Stimulated activated CD8-positive, alpha-beta memory T cell treated with anti-CD3 and anti-CD28 coated beads, Interleukin-7, amount 100 ng/mL, for 48 hours (primary cell): ENCODE measurements at places on chromosomes 12 and 14.
A peak's percentile ranks its signal among the peaks of the same experiment; 100 is the strongest.

DNA sequence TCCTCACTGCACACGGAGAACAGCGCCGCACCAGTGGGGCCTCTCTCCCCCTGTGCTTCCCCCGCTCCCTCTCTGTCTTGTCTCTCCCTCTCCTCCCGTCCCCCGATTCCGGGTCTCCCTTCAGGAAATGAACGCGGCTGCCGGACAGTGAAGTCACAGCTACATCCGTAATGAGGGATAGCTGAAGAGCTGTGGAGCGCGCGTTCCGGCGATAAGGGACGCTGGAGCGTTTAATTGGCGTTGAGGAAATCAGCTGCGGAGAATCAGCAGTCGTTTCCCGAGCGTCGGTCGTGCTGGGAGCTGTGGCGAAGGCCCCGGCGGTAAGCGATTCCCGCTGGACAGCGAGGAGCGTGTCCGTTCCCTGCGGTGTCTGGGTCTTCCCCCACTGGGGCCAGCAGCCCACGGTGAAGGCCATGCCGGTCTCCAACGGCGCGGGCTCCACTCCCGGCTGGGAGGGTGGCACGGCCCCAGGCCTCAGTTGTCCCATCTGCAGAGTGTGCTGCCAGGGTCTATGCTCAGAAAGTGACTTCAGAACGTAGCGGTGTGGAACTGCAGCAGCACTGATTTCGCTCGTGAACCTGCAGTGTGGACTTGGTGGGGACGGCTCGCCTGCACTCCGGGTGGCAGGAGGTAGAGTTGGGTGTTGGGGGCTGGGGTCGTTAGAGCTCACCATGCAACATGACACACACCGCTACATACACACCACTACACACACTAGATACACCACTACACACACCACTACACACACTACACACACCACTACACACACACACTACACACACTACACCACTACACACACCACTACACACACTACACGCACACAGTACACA lies 10.9 kb downstream of the NOC4L start:
- DNase-seq = no peak

DNA sequence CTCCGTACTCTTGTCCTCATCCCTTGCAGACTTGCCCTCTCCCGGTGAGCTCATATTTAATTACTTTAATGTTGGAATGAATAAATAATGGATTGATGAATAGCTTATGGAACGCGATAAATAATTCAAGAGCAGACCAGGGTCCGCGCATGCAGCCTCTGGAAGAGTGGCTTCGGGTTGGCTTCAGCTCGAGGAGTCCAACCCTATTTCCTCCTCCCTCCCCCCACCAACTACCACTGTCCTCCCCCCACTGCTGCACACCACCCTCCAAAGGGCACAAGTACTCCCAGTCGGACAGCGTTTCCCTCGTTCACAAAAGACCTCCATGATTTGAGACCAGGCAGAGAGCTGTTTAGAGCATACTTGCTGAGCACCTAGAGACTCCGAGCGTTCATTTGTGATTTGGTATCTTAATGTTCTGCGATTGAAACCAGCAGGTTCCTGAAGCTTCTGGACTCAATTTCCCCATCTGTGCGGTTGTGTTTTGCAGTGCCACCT lies 647 bp upstream of the SIX1 start:
- DNase-seq = no peak

- DNase-seq = peak; percentile 74
These were observed 3.7 kb upstream of the SETD1B start for GRCh38 chr12:121799842-121800693.

GRCh38 chr12:14567351-14568162 lies at the start of gene PLBD1:
Gene PLBD1 (minus strand): TSS chr12:14567883. CDS start chr12:14567696, 187 bp downstream.
- no peak for DNase-seq

GRCh38 chr12:58302487-58303011 lies 361.2 kb downstream of the ATP23 start:
- no peak for DNase-seq

DNA sequence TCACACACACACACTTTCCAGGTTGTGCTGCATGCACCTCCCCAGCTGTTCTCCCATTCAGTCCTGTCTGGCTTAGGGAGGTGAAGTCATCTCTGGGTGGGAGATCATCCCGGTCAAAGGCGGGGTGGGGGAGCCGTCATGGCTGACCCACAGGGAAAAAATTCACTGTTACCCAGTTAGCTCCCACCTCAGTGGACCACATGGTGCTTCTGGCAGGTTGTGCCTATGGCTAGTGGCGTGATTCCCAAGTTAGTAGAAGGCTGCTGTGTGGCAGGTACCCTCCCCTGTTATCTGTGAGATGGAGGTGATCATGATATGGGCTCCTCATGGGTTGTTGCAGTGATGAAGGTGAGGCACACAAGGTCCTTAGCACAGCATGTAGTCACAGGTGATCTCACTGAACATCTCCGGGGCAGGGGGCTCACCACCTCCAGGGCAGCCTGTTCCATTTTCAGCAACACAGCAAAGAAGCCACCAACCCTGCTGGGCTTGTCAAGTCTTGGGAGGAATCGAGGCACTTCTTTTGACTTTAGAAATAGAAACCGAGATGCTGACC lies 154.9 kb upstream of the CCND2 start:
- DNase-seq = peak; percentile 31

DNA sequence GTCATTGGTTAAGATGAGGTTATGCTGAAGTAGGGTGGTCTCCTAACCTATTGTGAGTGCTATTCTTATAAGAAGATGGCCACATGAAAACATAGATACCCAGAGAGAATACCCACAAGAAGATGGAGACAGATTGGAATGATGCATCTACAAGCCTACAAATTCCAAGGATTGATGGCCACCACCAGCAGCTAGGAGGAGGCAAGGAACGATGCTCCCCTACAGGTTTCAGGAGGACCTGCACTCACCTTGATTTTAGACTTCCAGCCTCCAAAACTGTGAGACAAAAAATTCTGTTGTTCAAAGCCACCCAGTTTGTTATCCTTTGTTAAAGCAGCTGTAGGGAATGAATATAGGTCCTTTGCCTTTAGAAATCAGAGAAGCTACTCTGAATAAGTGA lies 227.4 kb downstream of the NEDD1 start:
- DNase-seq = no peak

DNA sequence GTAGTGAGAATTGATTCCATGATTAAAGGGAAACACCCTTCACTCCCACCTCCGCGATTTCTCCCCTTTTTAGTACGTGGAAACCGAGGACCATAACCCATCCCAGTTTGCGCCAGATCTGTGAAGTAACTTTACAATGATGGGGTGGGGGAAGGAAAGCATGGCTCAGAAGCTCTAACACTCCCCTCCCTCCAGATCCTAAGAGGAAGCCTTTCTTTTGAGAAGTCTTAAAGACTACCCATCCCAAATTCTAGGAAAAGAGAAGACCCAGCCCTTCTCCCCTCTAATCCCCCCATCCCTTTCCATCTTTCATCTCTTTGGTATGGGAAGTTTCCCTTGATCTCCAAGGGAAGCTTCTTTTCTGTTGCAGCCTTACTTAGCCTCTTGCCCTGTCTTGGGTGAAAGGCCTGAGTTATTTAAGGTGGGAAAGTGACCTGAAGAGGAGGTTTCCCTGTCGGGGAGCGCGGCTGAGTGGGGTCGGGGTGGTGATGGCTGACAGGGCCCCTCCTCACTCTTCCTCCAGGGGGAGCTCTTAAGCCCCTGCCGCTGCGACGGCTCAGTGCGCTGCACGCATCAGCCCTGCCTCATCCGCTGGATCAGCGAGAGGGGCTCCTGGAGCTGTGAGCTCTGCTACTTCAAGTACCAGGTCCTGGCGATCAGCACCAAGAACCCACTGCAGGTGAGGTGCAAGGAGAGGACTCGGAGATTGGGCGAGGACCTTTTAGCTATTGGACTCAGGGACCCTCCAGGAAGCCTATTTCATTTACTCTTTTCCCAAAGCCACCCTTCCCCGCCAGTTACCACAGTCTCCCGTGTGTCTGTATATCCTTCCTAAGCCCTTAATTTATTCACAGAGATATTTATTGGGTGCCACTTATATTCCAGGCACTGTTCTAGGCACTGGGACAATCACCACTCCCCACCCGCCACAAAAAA lies 1.8 kb downstream of the MARCHF9 start:
- DNase-seq = peak; percentile 63

GRCh38 chr12:49323524-49324097 lies 556 bp downstream of the TROAP start:
- no peak for DNase-seq

DNA sequence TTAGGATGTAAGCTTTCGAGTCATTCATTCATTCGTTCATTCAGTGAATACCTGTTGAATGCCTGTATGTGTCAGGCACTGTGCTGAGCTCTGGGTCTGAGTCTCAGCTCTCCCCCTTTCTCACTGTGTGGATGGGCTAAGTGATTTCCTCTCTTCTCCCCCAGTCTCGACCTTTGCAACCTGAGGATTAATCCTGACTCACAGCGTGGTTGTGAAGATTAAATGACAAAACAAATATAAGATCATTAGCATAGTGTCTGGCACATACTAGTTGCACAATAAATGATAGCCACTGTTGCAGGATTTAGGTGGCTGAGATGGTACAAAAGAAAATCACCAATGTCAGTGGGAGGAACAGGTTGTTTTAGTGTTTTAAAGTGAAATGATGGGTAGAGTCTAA lies 136.7 kb downstream of the GPR135 start:
- DNase-seq = no peak

DNA sequence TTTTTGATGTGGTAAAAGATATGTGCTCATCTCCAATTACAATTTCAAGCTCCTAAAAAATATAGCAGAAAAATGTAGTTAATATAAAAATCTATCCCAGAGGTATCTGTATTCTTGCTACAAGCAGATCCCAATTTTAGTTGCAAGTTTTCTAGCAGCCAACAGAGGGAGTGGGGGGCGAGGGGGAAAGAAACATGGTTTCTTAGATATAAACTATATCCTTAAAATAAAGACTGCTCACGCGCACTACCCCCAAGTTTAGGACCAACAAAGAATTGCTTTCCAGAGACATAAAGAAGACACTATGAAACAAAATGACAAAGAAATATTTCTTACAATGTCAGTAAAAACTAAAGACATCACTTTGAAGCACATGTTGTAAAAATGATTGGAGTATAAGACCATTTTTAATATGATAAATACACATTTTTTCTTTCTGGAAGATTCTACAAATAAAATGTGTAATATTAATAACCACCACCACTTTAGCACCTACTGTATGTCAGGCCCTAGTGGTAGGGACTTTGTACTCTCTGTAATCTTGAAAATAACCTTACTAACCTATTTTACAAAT lies 5.4 kb downstream of the MAGOHB start:
- DNase-seq = no peak

GRCh38 chr14:41548666-41549065 lies 58.0 kb upstream of the LRFN5 start:
- no peak for DNase-seq

- DNase-seq = no peak
These were observed 32.8 kb downstream of the GTF2A1 start for GRCh38 chr14:81187832-81188522.

DNA sequence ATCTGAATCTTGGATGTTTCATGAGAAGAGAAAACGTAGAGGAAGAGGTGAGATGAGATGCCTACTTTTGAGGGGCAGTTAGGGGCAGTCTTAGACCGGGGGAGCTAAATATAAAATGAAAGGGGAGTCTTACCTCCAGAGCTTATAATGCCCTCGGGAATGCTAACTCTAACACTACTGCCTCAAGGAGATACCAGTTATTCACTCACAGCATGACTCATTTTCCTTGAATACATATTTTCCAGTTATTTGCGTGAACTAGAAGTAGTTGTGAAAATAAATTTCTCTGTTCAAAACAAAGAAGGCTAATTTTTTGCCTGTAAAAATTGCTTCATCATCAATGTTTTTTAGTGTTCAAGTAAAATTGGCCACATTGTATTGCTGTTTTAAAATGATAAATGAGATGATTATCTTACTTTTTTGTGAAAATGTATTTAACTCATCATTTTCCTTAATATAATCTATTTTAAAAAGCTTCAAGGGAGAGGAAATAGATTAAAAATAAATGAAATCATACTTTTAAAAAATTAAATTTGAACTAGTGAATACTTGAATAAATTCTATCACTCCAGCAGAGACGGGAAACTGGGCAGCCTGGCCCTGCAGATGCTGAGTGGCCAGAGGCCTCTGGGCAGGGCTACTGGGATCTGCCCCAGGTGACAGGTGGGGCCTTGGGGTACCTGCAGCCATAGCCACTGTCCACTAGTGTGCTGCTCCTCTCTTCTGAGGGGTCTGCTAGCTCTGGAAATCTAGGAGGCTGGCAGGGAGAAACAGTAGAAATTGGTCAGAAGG lies 339.3 kb downstream of the EGLN3 start:
- DNase-seq = no peak

DNA sequence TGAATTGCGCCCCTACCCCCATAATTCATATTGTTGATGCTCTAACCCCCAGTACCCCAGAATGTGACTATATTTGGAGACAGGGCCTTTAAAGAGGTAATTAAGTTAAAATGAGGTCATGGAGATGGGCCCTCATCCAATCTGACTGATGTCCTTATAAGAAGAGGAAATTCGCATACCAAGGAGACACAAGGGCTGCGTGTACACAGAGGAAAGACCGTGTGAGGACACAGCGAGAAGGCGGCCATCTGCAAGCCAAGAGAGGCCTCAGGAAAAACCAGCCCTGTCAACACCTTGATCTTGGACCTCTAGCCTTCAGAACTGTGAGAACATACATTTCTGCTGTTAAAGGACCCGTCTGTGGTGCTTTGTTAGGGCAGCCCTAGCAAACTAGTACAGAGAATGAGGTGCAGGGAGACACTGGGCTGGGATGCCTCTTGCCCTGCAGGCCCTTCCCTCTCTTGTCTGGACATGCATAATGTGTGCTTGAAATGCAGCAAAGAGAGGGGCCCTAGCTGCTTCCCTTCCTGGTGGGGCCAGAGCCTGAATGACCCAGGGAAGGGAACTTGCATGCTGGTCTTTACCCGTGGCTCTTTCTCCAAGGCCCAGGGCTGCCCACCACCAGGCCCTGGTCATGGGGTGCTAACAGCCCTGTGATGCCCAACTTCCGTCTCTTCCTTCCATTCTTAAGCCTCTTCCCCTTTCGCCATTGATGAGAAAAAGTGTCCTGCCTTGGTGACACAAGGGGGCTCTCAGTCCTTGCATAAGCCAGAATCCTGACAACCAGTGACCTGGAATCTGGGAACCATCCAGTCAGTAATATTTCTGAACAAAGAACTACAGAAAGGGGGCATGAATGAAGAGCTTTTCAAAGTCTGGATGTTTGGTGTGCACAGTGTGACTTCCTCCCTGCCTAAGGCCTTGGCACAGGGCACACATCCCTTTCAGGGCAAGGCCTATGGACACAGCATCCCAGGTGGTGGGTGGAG lies 50.0 kb upstream of the GPATCH2L start:
- DNase-seq = no peak

- no peak for DNase-seq
These were observed 16.9 kb downstream of the FZD10 start for GRCh38 chr12:130179191-130179590.
